ENCODE measurements at places on chromosomes 11 and 22.

- DNase-seq, result no peak
These were observed 7.9 kb upstream of the APLNR start for GRCh38 chr11:57244911-57245310.

DNA sequence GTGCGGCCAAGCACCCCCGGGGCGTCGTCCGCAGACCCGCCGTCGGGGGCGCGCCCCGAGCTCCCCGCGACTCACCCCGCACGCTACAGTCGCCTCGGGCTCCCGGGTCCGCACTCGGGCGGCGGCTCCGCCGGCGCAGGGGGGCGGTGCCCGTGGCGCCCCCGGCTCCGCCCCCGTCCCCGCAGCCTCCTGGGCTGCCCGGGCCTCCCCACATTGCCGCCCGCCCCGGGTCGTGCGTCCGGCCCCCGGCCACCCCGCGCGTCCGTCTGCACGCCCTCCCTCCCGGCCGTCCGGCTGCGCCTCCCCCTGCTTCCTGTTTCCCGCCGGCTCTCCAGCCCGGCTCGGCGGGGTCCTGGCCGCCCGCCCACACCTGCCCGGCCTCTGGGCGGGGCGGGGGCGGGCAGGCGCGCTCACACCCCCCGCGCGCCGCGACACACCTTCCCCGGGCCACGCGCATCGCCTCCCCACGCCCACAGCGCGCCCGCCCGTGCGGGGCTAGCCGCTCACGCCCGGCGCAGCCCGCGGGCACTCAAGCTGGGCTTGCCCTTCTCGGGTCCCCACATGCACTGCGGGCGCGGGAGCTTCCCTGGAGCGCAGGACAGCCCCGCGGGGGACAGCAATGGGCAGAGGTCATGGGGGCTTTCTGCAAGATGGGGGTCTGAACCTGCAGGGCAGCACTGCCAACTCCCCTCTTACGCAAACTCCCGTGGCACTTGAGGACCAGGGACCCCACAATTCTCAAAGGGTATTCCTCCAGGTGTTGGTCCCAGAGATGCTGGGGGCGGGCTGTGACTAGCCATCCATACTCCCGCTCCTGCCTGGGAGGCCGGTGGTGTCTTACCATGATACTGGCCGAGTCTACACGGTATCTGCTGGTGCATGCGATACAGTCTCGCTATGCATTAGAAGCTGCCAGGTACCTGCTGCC, at the start of gene CARD10:
CARD10 (minus strand) TSS at position 148 of the 928 bp plus-strand sequence. CDS start 215 bp downstream, outside the sequence.
- no peak for DNase-seq

- no peak for DNase-seq
These were observed 34.1 kb upstream of the GRAMD4 start for GRCh38 chr22:46586123-46586519.

- DNase-seq, result no peak
These were observed 40.2 kb downstream of the TSPAN18 start for GRCh38 chr11:44766972-44767278.

GRCh38 chr11:123800036-123800435, 6.1 kb downstream of the OR6M1 start:
- no peak for DNase-seq

DNA sequence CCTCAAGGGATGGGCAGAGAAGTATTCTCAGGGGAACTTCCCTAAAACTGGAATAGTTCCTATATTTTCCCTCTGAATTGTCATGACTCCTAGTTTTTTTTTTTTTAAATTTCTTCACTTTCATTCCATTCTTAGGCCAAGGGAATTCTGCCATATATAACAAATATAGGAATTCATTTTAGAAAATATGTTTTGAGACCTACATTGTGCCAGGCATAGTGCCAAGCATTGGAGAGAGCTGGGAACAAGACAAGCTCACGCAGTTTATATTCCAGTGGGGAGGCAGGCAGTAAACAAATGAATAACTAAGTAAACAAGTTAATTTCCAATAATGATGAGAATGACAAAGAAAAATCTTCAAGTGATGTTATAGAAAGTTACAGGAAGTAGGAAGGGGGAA, 2.6 kb upstream of the NPTXR start:
- DNase-seq, result no peak

- peak; percentile 76 for DNase-seq
These were observed 3.9 kb upstream of the CRY2 start for GRCh38 chr11:45843158-45843924.

GRCh38 chr11:5597953-5598352, 1.5 kb downstream of the TRIM6 start:
- DNase-seq, result no peak
